ENCODE measurements at places on chromosomes 5 and 9. TPM values are rescaled to one million over a fixed set of nuclear protein-coding genes. Genes with fewer than 3 reads are reported as not detected.

The GHR gene
- total RNA-seq = 14.7 TPM

DNA sequence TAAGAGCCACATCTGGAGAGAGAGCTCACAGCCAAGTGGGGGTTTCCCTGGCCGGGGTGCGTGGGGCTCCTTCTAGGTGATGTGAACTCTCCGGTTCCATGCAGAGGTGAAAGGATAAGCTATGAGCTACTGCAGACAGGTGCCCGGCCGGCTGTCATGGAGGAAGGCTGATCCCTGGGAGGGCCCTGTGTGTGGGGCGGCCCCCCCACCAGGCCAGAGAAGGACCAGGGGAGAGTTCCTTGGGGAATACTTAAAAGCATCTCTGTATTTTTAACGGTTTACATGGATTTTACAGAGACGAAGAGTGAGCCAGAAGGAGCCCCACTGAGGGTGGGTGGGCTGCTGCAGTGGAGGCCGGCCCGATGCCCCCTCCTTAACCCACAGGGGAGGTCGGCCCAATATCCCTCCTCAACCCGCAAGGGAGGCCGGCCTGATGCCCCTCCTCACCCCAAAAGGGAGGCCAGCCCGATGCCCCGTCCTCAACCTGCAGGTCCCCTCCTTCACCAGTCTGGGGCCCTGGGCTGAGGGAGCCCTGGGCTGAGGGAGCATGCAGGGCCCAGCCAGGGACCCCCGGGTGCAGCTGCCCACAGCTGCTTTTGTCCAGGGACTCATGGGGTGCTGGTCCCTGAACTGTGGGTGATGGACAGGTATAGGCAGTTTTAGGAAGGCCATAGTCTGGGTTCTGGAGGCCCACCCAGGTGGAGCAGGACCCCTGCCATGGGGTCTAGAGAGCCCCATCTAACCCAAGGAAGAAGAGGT is 31.9 kb downstream of the MRPL36 start:
- no peak for DNase-seq

GRCh38 chr5:154753792-154754191 is 1.4 kb upstream of the LARP1 start:
- DNase-seq = peak; percentile 85

GRCh38 chr5:88736494-88736893 is 146.5 kb downstream of the MEF2C start:
- DNase-seq = no peak

The FBN2 gene
- total RNA-seq = 23.8 TPM

- no peak for DNase-seq
Measured at GRCh38 chr5:162769019-162769418, 668.4 kb upstream of the CCNG1 start.

DNA sequence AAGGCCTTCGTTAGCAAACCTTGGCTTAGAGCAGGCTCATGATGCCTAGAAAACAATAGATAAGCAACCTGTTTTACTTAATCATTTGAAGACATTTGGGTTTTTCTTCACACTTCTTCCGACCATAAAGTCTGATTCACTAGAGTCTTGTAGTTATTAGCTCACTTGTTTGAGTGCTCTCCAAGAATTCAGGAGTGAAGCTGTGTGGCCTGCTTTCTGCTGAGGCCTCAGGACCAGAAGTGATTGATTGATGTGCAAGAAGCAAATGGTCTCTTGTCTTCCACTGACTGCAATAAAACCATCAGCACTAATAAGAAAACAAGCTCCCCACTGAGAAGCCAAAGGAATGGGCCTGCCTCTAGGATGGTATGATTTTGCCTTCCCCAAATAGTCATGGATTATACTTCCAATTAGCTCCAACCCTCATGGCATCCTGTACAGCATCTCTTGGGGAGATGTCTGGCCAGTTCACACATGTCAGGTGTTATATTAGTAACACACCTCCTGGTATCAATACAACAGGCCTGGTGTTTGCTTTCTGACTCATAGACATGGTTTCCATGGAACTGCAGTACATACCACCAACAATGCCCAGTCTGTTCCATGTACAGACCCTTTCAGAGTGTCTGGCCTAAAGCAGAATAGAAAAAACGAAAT is 317.6 kb downstream of the CWC27 start:
- DNase-seq = no peak

The NTNG2 gene
- 1.4 TPM for total RNA-seq

The SLIT3 gene
- total RNA-seq = 12.4 TPM

The SLC6A19 gene
- total RNA-seq = not detected

The GTF3C5 gene
- 58.0 TPM for total RNA-seq

- DNase-seq = no peak
Measured at GRCh38 chr9:110638381-110638954, 30.1 kb upstream of the MUSK start.

The SLC6A3 gene
- not detected for total RNA-seq

Data from Right ventricle myocardium inferior (tissue), 1 donor.